ENCODE measurements at places on chromosomes 7 and 10. TPM values are rescaled to one million over a fixed set of nuclear protein-coding genes. Genes with fewer than 3 reads are reported as not detected.
A peak's percentile ranks its signal among the peaks of the same experiment; 100 is the strongest.

The FOXP2 gene
- 1.6 TPM for total RNA-seq

GRCh38 chr7:142896151-142896550, 10.6 kb upstream of the TRPV6 start:
- no peak for DNase-seq

DNA sequence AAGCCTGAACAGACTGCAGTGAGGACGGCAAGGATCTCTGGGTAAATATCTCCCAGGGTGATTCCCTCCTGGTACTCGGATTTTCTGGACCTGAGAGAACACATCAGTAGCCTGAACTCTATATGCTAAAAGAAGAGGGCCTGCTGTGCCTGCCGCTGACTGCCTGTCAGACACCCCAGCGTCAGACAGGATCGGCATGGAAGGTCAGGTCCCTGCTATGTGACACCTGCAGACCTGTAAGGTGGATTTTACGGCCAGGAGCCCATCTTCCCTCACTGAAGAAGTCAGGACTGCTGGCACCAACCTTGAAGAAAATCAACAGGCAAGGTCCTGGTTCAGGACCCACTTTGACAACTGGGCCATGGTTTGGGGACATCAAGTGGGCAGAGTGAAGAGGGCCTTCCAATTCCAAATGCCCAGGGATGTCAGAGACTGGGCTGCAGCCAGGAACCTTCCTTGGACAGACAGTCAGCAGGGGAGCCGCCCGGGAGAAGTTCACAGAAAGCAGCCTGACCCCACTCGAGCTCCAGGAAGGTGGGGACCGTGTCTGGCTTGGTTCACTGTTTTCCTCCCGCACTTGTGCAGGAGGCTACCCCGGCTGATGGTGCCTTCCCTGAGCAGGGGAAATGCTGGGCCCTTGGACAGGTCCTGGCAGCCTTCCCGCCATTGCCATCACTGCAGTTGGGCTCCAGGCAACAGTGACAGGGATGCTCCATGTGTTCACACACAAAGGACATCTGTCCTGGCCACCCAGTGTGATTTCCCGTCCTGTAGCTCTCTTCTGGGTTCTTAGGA, 91.8 kb upstream of the LANCL2 start:
- DNase-seq, result no peak

GRCh38 chr7:30642789-30643188, 39.5 kb downstream of the CRHR2 start:
- DNase-seq, result no peak

The PON1 gene
- total RNA-seq, result not detected

DNA sequence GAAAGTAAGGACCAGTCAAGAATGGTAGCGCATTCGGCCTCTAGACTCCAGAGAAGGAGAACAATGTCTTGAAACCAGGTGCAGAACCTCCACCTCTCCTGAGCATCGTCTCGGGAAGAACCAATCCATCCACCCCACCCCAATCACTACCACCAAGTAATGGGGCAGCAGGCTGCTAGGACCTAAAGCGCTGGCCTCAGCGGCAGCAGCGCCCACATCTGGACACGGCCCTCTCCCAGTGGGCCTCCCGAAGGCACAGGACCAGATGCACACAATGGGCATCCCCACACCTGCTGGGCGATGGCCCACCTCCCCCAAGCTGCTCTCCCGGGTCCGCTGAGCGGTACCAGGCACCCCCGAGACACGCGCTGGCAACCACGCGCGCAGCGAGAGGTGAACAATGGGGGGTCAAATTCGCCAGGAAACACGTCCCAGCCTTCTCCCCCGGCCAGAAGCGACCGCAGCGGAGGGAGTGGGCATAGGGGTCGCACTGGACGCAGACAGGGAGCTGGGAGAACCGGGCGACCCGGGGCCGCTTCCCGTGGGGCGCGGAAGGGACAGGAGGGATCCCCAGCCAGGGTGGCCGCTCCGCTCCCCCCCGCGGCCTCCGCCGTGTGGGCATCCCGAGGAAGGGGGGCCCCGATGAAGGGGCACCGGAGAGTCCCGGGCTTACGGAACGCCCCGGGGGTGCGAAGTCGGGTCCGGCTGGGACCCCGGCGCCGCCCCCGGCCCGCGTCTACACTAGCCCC, 506 bp downstream of the CTTNBP2 start:
- DNase-seq, result peak; percentile 35

GRCh38 chr10:11646450-11646849, 35.0 kb upstream of the USP6NL start:
- no peak for DNase-seq

The LMTK2 gene
- total RNA-seq, result 28.6 TPM

GRCh38 chr10:95537542-95537927, 23.6 kb downstream of the SORBS1 start:
- DNase-seq, result peak; percentile 24

The PALD1 gene
- total RNA-seq, result 0.38 TPM

The THNSL1 gene
- total RNA-seq, result 7.0 TPM

DNA sequence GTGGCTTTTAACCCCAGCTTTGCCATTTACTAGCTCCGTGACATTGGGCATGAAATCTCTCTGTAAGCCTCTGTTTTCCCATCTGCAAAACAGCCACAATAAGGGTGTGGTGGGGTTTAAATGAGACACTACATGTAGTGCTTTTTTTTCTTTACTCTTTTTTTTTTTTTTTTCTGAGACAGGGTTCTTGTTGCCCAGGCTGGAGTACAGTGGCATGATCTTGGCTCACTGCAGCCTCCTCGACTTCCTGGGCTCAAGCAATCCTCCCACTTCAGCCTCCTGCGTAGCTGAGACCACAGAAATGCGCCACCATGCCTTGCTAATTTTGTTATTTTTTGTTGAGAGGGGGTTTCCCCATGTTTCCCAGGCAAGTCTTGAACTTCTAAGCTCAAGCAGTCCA, 8.3 kb upstream of the DENND10 start:
- no peak for DNase-seq

The SSC4D gene
- not detected for total RNA-seq

DNA sequence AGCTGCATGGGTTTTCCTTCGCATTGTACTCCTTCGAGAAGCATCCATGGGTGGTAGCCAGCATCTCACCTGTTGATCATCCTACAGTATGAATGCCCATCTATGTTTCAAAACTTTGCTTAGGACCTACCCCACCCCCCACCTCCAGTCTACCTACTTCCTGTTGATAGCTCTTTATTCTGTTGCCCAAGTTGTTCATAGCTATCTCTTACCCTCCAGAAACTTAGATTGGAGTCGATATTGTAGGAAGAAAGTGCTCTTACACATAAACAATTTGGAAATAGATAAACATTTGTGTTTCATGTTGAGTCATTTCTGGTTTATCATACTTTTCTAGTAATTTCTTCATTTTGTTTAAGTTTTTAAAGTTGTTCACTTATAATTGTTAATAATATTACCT, 90.1 kb downstream of the FAS start:
- no peak for DNase-seq

DNA sequence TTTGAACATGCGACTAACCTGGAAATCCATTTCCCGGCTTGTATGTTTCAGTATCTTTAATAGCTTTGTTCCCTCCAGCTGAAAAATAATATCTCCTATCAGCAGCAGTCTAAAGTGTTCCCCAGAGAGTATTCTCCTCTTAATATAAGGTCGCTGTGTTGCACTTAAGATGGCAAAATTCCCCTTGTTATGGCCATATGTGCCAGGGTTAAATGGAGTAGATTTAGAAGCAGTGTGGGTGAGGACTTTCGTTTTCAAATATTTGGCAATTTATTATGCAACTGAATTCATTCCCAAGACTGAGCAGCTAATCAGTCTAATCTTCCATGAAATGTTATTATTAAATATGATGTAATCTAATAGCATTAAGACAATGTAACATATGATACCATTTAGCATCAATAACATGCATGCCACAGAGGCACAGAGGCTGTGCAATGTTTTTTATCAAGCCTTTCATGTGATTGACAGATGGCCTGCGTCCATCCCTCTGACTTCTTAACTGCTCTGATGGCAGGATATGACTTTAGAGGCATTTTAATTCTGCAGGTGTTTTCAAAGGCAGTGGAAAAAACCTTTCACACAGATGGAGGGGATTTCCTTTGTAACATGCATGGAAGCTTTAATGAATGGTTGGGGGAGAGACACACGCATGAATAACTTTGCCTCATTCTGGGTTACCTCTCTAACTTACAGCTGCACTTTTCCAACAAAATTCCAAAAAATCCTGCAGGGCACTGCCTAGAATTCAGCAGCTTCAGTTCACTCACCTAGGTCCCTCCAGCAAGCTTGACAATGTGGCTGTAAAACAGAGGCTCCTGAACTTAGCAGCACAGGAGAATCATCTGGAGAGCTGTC, 55.1 kb upstream of the ZPBP start:
- no peak for DNase-seq

The MALSU1 gene
- 108 TPM for total RNA-seq

DNA sequence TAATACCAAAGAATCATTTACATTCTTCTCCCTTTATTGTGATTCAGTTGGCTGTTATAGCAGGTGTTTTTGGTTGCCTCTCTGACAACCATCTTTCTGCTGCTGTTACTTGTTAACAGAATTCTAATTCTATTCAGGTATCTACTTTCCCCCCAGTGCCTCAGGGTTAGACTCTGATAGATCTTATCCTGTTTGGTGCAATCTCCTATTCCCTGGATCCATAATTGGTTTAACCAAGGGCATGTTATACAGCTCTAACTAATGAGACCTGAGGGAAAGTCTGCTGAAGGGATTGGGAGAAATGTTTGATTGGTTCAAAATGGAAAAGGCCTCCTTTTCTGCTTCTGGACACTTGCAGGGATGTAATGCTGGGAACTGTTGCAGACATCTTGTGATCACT, 161.5 kb downstream of the GPR158 start:
- no peak for DNase-seq

- no peak for DNase-seq
Observed at GRCh38 chr7:7695111-7695817, 23.1 kb downstream of the RPA3 start.

The ACBD7 gene
- 8.2 TPM for total RNA-seq

The MINDY4 gene
- total RNA-seq, result 12.4 TPM

DNA sequence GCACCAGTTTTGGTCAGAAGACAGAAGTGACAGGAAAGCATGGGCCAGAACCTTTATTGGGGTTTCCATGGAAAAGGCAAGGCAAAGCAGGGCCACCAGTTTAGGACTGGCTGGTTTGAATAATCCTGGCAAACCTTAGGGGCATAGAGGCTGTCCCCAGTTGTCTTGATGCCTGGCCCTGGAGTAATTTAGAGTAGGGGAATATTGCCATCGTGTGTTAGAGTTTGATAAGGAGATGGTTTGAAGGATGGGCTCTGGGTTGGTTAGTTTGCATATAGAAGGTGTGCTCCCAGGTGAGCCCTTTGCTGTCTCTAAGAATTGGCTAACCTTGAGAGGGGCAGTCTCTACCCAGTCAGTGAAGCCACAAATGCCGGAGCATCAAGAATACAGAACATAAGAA, 79.6 kb downstream of the ZNF777 start:
- DNase-seq, result no peak

GRCh38 chr7:88072715-88073055, 138.6 kb downstream of the ADAM22 start:
- DNase-seq, result no peak

The SFRP4 gene
- not detected for total RNA-seq

DNA sequence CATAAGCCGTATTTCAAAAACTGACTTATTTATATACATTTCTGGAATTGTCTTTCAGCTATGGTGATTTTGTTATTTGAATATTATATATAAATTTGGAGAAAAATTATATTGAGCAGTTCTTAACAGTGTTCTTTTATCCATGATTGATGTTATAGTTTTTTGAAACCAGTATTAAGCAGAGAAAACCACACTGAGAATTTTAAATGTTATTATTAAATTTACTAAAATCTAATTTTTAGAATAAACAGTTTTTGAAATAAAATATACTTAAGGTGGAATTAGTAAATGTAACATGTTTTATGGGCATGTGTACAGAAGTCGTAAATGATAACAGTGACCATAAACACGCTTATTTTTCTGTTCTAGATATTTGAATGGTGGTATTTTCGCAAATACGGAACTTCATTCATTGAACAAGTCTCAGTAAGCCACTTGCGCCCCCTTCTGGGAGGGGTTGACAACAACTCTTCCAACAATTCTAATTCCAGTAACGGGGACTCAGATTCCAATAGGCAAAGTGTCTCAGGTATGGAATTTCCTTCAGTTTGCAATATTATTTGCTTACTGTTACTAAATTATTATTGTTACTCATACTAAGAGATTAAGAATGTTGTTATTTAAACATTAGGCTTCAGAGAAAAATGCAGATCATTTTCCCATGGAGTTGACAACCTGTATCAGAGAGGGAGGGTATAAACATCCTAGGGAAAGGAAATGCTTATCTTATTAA, 166.1 kb downstream of the ST7 start:
- peak; percentile 85 for DNase-seq

The AGAP9 gene
- 17.6 TPM for total RNA-seq

DNA sequence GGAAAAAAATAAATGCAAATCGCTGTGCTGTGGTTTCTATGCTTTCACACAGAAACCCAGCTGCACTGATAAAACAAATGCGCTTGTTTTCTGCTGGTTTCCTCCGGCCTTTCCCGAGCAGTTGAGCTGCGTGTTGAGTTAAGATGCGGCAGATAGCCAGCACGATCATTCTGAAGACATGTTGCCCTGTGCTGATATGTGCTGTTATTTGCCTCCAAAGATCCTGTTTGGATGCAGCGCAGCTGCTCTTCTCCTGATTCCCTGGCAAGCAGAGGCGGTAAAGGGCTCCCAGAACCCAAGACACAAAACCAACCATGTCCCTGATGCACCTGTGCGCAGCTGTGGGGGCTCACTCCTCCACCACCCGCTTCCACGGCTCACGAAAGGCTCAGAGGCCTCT, 225.4 kb downstream of the PAXIP1 start:
- no peak for DNase-seq

DNA sequence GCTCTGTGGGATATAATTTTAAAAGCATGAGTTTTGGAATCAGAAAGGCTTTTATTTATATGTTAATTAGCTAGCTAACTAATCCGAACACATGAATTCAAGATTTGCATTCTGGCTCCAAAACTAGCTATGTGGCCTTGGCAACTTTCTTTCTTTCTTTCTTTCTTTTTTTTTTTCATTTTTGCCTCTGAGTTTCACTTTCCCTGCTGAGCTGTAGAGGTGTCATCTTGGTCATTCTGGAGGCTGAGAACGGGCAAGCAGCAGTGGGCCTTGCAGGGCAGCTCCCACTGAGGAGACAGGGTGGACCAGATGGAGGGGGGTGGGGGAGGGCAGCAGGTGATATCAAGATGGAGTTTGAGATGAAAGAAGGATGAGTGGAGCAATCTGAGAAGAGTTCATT, 24.8 kb upstream of the SFMBT2 start:
- no peak for DNase-seq

The EGR2 gene
- 0.68 TPM for total RNA-seq

The HSPA12A gene
- 3.2 TPM for total RNA-seq

- no peak for DNase-seq
Observed at GRCh38 chr7:34757570-34758110, 99.6 kb downstream of the NPSR1 start.

DNA sequence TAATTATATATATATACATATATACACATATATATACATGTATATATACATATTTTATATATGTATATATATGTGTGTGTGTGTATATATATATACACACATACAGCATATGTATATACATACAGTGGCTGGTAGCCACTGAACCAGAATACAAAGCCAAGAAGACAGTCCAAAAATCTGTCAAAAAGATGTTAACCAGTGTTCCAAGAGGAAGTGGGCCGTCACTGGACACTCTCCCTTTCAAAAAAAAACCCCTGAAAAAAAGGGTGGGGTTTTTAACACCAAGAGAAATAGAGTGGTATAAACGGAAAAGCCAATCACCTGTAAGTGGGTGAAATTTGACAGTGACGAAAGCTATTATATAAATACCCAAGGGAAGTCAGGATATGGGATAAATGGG, 31.1 kb upstream of the C1GALT1 start:
- no peak for DNase-seq

GRCh38 chr10:24853661-24854060, 98.7 kb downstream of the PRTFDC1 start:
- no peak for DNase-seq

The HOXA13 gene
- total RNA-seq, result 1.6 TPM

The NKX6-2 gene
- total RNA-seq, result not detected

The PITX3 gene
- total RNA-seq, result not detected

Data from Calu3 (cell line).